ENCODE measurements at places on chromosomes 1 and 21.

- DNase-seq, result no peak
Observed at GRCh38 chr1:88801575-88802208, 89.7 kb downstream of the GTF2B start.

DNA sequence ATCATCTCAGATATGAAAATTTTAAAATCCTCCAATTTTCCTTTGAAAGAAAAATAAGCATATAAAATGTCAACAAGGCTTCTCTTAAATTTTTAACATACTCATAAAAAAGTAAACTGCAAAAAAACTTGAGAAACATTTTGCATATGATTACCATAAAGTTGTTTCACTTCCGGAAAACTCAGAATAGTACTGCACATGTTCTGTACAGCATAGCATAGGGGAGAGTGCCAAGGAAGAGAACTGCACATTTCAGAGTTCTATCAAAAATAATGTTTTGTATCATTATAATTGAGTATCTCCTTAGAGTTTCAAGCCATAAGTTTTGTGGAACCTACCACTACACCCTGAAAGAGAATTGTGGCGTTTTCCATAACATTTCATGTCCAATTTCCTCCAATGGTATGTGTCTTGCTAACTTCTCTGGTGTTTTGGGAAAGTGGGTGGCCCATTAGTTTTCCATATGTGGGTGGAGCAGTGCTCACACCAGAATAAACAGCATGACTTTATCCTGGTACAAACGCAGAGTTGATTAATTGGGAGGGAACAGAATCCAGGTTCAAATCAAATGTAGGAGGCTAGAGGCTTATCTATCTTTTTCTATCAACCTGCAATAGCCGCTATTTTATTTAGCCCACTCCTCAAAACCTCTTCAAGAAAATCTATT is 430.9 kb downstream of the LMO4 start:
- DNase-seq, result no peak

DNA sequence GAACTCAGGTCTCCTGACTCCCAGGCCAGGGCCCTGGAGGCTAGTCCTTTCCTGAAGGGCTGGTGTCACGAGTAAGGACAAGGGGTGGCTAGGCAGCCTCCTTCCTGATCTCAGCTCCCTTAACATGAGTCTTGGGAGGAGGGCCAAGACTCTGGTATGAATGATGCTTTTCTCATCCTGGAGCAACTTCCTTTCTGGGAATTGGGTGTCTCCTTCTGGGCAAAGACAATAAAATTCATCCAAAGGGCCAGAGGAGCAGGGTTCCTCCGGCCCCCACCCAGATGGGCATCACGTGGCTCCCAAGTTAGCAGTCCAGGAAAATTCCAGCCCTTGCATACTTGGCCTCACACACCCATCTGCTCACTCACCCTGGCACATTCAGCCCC is at the start of gene FAM167B:
Gene FAM167B, plus strand, starts transcription at position 335 of the 386 bp plus-strand sequence. CDS start 200 bp downstream, outside the sequence.
- no peak for DNase-seq

DNA sequence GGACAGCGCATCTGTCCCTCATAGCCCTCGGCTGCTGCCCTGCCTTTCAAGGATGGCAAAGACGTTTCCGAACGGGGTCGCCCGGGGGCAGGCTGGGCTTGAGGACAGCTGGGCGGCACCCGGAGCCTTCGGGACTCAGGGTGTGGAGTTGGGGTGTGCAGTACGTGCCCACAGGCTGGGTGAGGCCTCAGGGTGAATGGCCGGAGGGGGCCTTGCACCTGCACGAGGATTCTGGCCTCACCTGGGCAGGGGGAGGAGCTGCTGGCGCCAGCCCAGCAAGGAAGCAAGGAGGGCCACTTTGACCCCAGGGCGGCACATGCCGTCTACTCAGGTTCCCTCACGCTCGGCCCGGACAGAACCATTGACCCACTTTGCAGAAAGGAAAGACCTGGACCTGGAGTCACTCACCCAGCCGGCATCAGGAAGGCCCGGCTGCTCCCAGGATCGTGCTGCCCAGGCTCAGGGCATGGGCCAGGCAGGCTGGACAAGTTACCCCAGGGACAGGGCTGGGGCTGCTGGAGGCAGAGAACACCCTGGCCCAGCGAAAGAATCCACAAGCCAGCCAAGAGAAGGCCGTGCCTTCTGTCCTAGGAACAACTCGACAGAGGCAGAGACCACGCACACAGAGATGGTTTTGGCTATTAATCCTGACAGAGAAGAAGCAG is 65.1 kb upstream of the TTC34 start:
- DNase-seq, result no peak

GRCh38 chr1:51709951-51710350 is 93.1 kb downstream of the OSBPL9 start:
- DNase-seq, result no peak

DNA sequence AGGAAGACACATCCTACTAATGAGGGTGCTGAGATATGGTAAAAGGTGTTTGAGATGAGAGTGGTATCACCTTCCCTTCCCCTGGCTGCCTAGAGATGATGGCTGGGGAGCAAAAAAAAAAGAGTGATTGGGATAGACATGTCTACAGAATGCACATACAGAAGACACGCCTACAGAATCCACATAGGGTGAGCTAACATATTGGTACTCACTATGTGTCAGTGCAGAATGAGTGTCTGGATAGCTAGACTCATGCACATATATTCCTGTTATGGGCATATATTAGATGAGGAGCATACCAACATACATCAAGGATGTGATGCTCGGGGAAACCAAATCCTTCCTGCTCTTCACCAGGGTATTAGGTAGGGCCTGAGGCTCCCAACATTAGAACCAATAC is 16.2 kb downstream of the CD34 start:
- DNase-seq, result no peak

DNA sequence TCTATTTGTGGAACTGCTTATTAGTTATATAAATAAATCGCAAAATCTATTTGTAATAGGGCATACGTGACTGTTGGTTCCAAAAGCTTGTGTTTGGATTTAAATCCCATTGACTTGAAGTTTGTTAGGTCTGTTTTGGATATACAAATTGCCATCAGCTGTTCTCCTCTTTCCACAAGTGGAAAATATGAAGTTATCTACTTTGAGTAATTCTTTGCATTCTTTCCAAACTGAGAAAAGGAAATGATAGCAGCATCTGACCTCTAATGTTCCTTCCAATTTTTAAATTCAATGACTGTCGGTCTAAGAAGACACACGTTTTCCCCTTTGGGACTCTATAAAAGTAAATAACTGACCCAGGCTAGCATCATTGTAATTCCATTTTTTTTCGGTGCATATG is 165.7 kb upstream of the SGIP1 start:
- DNase-seq, result no peak

GRCh38 chr21:32055305-32055704 is 182.5 kb downstream of the HUNK start:
- DNase-seq, result no peak
